ENCODE measurements at places on chromosomes 5 and 9. TPM values are rescaled to one million over a fixed set of nuclear protein-coding genes. Genes with fewer than 3 reads are reported as not detected.

The SCGB3A2 gene
- not detected for total RNA-seq

The RAB3C gene
- total RNA-seq, result 0.47 TPM

The SPAG8 gene
- total RNA-seq, result 4.0 TPM

The CCIN gene
- not detected for total RNA-seq

The CRAT gene
- total RNA-seq, result 6.8 TPM

The CNTFR gene
- total RNA-seq, result not detected

The PAEP gene
- total RNA-seq, result not detected

The GDNF gene
- not detected for total RNA-seq

The NCS1 gene
- total RNA-seq, result 0.24 TPM

The CEL gene
- total RNA-seq, result 0.64 TPM

The TRIP13 gene
- total RNA-seq, result 3.5 TPM

The HTR4 gene
- total RNA-seq, result not detected

The PAIP2 gene
- 80.8 TPM for total RNA-seq

The SLC27A4 gene
- total RNA-seq, result 14.4 TPM

The ANKRD18A gene
- not detected for total RNA-seq

The PALM2AKAP2 gene
- not detected for total RNA-seq

The FBXL17 gene
- 25.8 TPM for total RNA-seq

The NUTM2G gene
- total RNA-seq, result not detected

The SHROOM1 gene
- 2.4 TPM for total RNA-seq

The OTP gene
- not detected for total RNA-seq

The AGXT2 gene
- total RNA-seq, result not detected

The STK32A gene
- not detected for total RNA-seq

The PCDHGA7 gene
- total RNA-seq, result 1.3 TPM

The GCNT4 gene
- not detected for total RNA-seq

The FAXDC2 gene
- not detected for total RNA-seq

The LCN9 gene
- total RNA-seq, result not detected

The BTF3 gene
- 753 TPM for total RNA-seq

The CCDC69 gene
- 98.9 TPM for total RNA-seq

The PPP1R26 gene
- total RNA-seq, result 6.7 TPM

The PCDHB6 gene
- not detected for total RNA-seq

The TAF11L5 gene
- not detected for total RNA-seq

The GPRIN1 gene
- total RNA-seq, result 3.2 TPM

The IFNA10 gene
- not detected for total RNA-seq

The SLCO6A1 gene
- not detected for total RNA-seq

The STOM gene
- total RNA-seq, result 11.3 TPM

The CEP72 gene
- 17.4 TPM for total RNA-seq

The TCF7 gene
- 15.8 TPM for total RNA-seq

The GRIA1 gene
- not detected for total RNA-seq

The CDC20B gene
- total RNA-seq, result not detected

The LRRC19 gene
- not detected for total RNA-seq

The MSANTD3 gene
- total RNA-seq, result 13.2 TPM

The GADD45G gene
- 7.5 TPM for total RNA-seq

The GRIN1 gene
- 0.22 TPM for total RNA-seq

The SEMA6A gene
- 0.20 TPM for total RNA-seq

The PDE8B gene
- total RNA-seq, result not detected

The SLC25A2 gene
- 3.9 TPM for total RNA-seq

The NACC2 gene
- 1.6 TPM for total RNA-seq

The SMIM27 gene
- total RNA-seq, result 15.9 TPM

The PRKAA1 gene
- total RNA-seq, result 61.9 TPM

The SHLD3 gene
- 5.7 TPM for total RNA-seq

The GAS1 gene
- not detected for total RNA-seq

The POU5F2 gene
- total RNA-seq, result 2.1 TPM

The IFNB1 gene
- total RNA-seq, result not detected

The SPATA31E1 gene
- total RNA-seq, result not detected

The ADGRD2 gene
- not detected for total RNA-seq

The ITGA2 gene
- 0.05 TPM for total RNA-seq

The BTNL9 gene
- total RNA-seq, result 27.6 TPM

The SPINK13 gene
- not detected for total RNA-seq

The GZMA gene
- total RNA-seq, result not detected

Data from activated B cell treated with CpG ODN at 0.5 μM for 24 hours (primary cell).